WTC11 (cell line): ENCODE measurements at places on chromosomes 5 and 9.

DNA sequence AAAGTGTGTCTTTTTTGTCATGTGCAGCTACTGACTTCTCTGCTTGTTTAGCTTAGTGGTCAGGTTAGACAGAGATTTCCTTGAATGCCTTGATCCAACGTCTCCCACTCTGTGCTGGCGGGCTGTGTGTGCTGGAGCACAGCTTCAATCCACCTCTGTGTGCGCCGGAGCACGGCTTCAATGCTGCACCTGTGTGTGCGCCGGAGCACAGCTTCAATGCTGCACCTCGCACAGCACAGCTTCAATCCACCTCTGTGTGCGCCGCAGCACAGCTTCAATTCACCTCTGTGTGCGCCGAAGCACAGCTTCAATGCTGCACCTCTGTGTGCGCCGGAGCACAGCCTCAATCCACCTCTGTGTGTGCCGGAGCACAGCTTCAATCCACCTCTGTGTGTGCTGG, 69.0 kb upstream of the PHYKPL start:
- peak; percentile 9 for DNase-seq

GRCh38 chr5:85077581-85077980, 692.9 kb upstream of the EDIL3 start:
- DNase-seq: no peak

- no peak for DNase-seq
Observed at GRCh38 chr5:61840361-61840760, 465.6 kb upstream of the KIF2A start.

DNA sequence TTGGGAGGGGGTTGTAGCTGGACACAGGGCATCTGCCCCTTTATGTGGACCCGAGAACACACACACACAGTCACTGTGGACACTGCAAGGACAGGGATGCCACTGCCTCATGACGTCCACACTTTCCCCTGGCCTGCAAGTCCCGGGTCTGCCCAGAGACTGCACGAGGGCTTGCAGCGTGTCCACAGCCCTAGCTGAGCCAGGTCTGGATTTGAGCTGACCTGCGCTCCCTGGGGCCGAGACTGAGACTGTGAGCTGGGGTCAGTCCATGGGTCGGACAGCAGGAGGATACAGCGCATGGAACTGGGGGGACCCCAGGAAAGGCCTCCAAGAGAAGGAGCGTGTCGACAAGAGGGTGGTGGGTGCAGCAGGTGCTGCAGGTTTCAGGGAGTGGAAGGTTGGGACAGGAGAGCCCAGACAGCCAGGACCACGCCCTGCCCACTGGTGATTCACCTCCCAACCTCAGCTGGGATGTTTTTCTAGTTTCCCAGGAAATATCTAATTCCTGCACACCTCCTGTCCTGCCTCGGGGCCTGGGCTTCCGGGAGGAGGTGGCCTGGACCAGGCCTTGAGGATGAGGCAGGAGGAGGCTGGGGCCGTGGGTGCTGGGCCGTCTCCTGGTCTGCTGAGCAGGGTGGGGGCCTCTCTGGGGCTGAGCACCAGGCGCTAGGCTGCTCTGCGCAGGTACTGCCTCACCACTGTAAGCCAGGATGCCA, 806 bp upstream of the RNF224 start:
- DNase-seq: no peak

DNA sequence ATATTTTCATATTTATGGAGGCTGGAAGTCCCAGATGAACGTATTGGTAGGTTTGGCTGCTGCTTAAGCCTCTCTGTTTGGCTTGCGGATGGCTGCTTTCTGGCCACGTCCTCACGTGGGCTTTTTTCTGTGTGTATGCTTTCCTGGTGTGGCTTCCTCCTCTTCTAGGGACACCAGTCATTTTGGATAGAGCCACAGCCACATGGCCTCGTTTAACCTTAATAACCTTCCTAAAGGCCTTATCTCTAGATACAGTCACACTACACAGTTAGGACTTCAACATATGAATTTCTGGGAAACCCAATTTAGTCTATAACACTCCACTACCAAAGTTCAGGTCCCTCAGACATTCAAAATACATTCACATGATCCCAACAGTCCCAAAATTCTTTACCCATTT, 26.9 kb downstream of the NUTM2F start:
- DNase-seq: no peak

DNA sequence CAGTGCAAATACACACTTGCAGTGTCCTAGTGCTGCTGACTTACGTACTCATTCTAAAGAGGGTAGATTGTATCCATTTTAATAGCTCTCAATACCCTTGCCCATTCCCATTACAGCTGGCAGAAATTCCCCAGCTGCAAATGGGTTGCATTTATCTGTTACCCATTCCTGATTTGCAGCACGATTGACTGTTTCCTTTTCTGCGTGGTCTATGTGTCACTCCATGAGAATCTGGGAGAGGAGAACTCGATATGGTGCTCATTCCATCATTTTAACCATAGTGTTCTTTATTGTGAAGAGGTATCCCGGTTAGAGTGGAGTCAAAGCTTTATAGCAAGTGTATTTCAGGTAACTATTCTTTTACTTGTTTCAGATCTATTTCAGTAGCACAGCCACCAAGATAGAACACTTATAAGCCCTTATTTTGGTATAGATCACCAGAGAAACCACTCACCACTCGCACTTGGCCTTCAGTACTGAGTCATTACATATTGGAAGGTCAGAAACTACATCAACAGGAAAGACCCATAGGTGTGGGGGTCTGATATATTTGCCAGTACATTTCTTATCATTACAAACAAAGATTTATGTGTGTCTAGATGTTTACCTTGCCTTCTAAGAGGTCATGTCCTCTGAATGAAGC, 139.5 kb downstream of the MUSK start:
- no peak for DNase-seq

DNA sequence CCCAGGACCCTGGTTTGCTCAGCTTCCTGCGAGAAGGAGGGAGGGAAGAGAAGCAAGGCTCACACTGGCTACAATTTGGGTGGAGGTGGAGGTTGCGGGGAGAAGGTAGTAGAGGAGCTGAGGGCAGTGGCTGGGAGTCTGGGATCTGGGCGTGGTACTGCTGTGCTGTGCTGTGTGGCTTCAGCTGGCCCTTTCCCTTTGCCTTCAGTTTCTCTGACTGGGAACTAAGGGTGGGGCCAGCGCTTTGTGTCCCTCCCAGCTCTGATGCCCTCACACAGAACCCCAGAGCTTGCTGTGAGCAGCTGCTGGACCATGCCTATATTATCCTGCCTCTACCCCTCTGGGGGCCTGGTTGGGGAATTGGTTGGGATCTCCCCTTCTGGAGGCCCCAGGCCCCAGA, 60.9 kb downstream of the RGS3 start:
- DNase-seq: no peak

DNA sequence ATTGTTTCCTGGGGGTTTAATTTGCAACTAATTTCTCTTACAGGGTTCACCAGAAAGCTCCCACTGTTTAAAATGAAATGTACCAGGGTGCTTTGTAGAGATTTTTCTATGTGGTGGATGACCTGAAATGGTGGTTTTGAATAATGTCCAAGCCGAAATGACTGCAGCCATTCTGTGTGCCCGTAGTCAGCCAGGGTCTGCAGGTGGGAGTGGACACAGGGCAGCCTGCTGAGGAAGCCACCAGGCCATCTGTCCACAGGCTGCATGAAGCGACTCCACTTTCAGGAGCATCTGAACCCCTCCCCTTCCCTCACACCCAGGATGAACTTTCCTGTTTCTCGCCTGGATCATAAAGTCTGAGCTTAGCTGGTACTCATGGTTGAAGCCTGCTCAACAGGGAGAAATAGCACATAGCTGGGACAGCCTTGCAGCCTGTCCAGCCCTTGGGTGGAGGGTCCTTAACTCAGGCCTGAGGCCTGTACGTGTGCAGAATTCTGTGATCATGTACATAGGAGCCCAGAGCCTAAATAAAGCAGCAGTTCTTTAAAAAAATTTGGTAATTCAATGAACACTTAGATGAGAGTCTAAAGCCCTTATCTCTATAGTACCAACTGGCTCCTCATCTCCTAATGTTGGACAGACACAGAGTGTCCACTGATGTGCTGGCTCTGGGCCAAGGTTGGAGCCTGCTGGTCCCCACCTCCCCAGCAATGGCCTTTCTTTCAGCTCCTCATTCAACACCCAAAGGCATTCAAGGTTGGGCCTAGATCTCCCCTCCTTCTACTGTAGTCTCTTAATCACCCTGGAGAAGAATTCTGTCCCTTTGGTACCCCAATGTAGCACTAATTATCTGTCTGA, 72.8 kb downstream of the SHB start:
- no peak for DNase-seq

GRCh38 chr5:152632360-152632759, 227.3 kb upstream of the NMUR2 start:
- DNase-seq: no peak

DNA sequence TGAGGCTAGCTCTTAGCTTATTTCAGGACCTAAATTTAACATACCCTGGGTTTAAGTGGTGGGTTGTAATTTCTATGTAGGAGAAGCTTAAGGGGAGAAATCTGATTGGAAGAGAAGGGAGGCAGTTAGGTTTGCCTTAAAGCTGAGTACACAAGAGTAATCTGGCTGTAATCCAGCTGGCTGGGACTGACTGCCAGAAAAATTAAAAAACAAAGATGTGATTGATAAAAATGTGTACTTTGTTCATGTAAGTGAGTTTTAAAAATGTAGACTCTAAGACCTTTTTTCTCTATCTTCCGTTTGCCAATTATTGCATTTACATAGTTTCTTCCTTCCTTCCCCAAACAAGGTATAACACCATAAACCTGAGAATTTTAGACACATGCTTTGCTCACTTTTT, 17.5 kb upstream of the MSMP start:
- DNase-seq: no peak

DNA sequence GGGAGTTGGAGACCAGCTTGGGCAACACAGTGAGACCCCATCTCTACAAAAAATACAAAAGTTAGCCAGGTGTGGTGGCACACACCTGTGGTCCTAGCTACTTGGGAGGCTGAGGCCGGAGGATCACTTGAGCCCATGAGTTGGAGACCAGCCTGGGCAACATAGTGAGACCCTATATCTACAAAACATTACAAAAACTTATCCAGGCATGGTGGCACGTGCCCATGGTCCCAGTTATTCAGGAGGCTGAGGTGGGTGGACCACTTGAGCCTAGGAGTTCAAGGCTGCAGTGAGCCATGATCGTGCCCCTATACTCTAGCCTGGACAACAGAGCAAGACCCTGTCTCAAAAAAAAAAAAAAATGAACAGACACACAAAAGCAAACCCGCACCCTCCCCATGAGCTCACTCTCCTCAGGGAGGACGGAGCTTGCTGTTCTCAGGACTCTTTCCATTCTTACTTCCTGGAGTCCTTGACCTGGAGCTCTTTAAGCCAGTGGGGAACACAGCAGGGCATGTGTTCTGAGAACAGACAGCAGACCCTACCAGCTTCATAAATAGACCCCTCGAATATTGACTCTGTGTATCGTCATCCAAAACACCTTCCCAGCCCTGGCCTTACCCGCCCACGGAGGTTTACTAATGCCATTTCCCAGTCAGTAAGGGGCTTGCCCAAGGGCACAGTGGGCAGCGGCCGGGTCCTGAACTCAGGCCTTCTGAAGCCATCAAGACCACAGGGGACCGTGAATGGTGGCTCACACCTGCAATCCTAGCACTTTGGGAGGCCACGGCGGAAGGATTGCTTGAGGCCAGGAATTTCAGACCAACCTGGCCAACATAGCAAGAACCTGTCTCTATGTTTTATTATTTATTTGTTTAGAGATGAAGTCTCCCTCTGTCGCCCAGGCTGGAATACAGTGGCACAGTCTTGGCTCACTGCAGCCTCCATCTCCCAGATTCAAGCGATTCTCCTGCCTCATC, 11.1 kb downstream of the PTGES2 start:
- DNase-seq: no peak

GRCh38 chr9:98530806-98531386, 177.8 kb downstream of the GABBR2 start:
- no peak for DNase-seq

- no peak for DNase-seq
Observed at GRCh38 chr9:110260911-110261310, 4.6 kb upstream of the TXN start.

DNA sequence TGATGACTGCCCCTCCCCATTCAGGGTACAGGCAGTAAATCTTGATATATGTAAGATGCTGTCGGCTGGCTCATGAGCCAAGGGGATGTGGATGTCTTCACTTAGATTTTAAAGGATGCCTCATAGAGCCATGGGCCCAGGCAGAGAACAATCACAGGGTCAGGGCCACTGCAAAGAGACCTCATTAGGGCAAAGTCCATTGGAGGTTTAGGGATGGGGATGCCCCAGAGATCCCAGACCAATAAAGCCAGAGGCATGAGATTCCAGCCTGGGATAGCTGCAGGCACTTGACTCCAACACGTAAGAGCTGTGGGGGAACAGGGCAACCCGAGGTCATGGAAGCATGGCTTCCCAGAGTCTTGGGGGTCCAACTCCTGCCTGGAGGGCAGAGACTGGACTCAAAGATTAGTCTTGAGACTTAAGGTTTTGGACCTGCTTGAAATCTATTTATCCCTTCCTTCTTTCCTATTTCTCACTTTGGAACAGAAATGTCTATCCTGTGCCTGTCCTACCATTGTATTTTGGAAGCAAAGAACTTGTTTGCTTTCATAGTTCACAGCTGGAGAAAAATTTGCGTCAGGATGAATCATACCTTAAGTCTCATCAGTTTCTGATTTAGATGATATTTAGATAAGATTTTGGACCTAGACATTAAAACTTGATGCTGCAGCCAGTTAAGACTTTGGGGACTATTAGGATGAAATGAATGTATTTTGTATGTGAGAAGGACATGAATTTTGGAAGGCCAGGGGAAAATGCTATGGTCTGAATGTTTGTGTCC, 101.3 kb upstream of the ADRA1B start:
- no peak for DNase-seq

DNA sequence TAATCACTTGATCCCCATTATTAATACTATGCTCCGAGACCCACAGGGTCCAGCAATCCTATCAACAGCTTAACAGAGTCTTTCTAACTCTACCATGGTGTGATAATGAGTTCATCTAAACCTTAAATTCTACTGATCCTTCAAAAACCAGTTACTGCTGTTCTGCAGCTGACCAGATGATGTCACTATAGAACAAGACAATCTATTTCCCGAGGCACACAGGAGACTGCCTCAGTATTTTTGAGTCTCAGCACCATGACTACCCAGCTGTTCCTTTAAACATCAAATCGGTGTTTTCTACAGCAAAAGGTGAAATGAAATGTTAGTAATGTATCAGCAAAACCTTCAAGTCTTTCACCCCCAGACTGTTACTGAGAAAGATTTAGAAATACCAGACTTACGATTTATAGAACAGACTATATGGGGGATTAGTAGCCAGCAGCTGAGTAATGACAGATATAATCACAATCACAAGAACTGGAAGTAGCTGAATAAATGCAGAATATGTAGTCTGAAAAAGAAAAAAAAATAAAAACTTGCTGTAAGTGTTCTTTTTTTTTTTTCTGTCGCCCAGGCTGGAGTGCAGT, 16.9 kb downstream of the DNAJC18 start:
- no peak for DNase-seq

- no peak for DNase-seq
Observed at GRCh38 chr9:10055886-10056395, 556.9 kb downstream of the PTPRD start.

- no peak for DNase-seq
Observed at GRCh38 chr5:96333391-96333790, 99.7 kb downstream of the PCSK1 start.
